ENCODE measurements at places on chromosomes 2 and 18.

DNA sequence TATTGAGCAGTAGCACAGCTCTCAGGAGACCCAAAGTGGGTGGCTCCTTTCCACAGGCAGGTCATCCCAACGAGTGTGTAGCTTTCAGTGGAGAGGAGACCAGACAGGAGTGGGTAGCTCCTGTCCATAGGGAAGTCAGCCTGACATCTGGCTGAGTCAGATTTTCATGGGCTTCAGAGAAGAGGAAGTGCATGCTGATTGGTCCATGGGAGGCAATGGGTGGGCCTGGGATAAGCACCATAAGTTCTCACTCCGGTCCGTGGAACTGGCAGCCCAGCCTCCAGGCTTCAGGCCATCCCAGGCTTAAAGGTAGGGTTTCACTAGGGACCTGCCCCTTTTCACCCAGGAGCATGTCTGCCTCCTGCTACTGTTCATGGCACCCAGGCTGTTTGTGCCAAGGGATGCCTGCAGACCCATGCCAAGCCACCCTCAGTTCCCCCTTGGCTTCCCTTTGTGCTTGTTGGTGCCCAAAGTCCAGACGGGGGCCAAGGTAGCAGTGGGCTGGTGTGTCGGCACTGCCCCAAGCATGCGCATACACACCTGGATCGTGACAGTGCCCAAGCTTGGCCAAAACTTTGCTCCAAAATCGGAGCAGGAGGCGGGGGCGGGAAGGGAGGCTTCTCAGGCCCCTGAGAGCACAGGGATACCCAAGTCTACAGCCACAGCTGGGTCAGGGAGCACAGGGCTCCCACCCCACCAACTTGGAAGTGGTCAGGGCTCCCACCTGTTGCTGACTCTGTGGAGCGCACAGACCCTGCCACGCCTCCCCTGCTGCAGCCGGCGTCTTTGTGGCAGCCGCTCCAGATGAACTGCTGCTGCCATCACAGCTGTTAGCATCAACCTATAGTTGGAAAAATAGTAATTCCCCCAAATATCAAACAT lies 26.4 kb downstream of the MARCHF7 start:
- no peak for DNase-seq

DNA sequence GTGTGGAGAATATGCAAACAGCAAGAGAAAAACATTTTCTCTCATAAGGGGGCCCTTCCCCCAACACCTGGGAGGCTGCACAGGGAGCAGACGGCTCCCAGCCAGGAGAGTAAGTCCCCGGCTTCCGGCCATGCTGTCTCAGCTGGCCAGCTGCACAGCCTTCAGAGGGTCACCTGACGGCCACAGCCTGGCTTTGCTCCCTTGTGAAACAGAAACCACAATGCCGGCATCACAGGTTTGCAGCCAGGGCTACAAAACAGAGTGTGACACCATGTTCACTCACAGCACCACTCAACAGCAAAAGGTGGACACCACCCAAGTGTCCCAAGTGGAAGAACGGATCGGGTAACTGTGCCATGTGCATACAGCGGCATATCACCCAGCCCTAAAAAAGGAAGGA lies 86.9 kb upstream of the GPC1 start:
- DNase-seq = no peak

- no peak for DNase-seq
These were observed 602.2 kb downstream of the GALR1 start for GRCh38 chr18:77851802-77852201.

- no peak for DNase-seq
These were observed 440.9 kb downstream of the ZEB2 start for GRCh38 chr2:144078802-144079724.

GRCh38 chr2:109526442-109526970 lies 87.3 kb downstream of the SEPTIN10 start:
- no peak for DNase-seq

DNA sequence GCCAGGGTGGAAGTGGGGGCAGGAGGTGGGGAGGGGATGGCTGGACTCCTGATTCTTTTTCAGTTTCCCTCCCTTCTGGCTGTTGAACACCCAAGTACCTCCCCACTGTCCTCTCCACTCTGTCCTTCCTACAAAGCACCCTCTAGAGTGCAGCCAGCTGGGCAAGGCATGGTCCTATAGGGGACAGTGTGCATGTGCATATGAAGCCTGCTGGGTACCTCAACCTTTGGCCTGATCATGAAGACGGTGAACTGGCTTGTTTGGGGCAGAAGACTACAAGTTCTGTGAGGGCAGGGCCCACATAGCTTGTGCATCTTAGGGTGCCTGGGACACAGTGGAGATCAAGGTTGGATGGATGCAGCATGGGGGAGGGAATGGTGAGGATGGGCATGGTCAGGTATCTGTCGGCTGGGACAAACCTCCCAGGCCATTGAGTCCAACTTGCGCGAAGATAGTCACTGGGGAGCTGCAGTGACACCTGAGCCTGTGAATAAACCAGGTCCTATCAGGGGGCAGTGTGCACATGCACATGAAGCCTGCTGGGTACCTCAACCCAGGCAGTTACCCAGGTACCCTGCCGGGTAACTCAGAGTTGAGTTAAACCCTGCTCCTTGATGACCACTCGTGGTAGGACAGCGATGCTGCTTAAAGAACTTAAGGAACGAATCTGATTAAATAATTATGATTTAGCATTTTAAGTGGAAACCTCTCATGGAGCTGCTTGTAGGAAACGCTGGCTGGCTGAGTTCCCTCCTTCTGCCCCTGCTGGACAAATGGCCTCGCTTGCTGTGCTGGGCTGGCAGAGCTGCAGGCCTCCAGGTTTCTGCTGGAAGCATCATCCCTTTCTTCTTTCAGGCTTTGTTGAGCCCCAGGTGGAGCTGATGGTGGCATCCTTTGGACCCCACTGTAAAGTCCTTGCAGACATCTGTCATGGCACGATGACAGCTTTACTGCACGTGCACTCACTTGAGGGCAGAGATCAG lies 84.0 kb downstream of the POLR1A start:
- no peak for DNase-seq

GRCh38 chr18:54254265-54254758 lies 15.0 kb upstream of the POLI start:
- no peak for DNase-seq

DNA sequence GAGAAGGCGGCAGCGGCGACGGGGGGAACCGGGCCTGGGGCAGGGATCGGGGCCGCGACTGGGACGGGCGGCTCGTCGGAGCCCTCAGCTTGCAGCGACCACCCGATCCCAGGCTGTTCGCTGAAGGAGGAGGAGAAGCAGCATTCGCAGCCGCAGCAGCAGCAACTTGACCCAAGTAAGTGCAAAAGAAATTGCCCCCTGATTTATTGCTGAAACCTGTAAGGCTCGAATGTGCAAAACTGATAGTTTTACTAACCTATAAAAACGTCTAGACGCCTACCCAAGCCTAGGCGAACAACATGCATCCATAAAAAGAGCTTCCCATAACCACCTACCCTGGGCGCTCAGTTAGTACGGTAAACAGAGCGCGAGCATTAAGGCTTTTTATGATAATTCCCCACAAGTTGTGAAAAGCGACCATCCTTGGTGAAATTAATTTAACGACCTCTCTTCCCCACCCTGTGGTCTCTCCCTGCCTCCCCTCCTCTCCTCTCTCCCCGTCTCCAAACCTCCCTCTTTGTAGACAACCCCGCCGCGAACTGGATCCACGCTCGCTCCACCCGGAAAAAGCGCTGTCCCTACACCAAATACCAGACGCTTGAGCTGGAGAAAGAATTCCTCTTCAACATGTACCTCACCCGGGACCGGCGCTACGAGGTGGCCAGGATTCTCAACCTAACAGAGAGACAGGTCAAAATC lies 1.0 kb downstream of the HOXD9 start:
- no peak for DNase-seq

DNA sequence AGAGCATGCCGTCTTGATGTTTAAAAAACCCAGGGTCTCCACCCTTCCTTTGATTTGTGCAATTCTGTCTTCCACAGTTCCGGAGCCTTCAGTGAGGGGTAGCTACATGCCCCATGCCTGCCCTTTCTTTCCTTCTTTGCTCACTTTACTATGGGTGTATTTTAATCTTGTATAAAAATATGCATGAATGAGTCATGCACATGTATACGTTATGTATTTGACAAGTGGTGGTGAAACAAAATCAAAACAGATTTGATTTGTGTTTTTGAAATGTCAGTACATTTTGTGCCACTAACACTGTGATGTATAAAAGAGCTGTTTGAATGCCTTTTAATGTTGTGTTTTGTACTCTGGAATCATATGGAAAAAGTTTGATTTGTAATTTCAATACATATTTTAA lies 126.5 kb downstream of the RNF144A start:
- no peak for DNase-seq

DNA sequence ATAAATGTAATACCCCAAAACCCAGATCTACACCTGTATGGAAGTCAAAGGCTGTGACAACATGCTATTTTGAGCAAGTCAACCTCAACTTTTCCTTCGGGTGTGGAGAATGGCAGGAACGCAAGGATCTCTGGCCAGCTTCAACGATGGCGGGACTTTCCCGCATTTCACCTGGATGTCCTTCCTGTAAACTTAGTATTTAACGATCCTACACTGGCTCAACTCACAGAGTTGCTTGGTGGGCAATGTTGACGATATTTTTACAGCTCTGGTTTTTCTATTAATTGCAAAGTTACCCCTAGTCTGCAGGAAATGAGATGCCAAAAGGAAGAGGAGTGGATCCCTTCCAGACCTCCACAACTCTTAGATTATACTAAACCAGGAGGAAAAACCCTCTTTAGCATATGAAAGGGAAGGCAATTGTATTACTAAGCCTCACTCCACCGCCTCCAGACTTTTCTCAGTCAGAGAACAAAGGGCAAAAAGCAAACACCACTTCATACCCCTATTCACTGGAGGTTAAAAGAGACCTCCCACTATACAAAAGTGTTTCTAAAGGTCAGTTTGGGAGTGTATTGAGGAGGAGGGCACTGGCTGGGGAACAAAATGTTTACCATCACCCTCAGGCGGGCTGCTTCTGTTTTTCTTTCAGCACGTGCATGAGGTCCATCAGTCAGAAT lies 56.5 kb upstream of the ACVR1 start:
- DNase-seq = no peak

DNA sequence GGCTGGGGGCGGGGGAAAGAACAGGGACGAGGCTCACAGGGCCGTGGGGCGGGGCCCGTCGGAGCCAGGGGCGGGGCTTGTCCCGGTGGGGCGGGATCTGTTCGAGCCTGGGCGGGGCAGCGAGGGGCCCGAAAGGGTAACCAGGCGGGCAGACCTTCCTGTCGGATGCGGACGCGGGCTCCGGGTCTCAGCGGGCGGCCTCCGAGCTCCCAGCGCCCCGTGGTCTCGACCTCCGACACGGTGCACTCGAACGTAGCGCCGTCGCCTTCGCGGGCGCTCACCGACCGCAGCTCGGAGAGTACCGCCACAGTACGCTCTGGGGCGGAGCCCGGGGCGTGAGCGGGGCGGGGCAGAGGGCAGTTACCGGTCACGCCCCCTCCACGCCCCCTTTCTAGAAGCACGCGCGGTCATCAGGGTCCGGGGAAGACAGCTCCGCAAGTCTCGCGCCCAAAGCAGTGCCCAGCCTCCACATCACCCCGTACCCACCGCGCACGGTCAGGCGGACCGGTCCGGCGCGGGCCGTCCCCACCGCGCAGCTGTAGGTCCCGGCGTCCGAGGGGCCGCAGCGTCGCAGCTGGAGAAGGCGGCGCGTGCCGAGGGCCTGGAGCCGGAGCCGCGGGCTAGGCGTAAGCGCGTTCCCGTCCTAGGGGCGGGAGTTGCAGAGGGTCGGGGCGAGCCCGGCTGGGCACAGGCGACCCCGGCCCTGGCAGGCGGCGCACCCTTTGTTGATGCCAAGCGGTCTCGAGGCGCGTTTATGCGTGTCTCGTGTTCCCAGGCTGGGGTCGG lies 8.7 kb downstream of the TMEM198 start:
- DNase-seq = peak; percentile 71

GRCh38 chr2:19988600-19988999 lies 1.3 kb downstream of the WDR35 start:
- DNase-seq = no peak

- DNase-seq = no peak
These were observed 130.1 kb upstream of the SP5 start for GRCh38 chr2:170585067-170585466.

- no peak for DNase-seq
These were observed 219.3 kb upstream of the TNP1 start for GRCh38 chr2:217079165-217079564.

DNA sequence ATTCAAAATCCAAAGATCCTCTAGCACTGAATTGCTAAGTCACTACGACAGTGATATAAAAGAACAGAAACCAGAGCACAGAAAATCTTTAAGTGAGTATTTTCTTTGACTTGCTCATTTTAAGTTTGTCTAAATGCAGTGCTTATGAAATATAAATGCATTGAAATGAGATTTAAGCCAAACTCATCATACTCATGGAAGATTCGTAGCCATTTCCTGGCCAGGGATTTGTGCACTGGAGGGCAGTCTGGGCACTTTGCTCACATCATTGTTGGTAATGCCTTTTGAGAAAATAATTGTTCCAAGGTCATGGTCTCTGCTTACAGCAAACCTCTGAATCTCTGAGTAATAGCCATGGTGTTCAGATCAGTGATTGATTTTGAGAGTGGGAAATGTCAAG lies 307.7 kb downstream of the ARHGAP15 start:
- no peak for DNase-seq

DNA sequence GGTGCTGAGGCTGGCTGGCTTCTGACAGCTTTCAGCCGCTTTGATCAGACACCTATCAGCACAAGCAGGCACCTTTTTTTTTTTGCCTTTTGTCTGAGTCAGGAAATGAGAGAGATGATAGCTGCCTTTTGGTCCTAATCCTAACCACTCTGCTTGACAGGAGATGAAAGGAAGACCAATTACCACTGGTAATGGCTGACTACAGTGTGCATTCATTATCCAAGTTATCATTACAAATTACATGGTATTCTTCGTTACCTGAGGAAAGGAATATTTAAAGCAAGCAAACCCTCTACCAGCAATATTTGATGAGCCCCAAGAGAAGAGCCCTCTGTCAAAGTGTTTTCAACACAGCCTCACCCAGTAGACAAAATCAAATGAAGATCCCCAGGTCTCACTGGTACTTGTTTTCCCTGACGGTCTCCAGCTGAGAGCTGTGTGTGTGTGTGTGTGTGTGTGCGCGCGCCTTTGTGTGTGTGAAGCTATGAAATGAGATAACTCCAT lies 925.7 kb downstream of the DCDC2C start:
- no peak for DNase-seq

DNA sequence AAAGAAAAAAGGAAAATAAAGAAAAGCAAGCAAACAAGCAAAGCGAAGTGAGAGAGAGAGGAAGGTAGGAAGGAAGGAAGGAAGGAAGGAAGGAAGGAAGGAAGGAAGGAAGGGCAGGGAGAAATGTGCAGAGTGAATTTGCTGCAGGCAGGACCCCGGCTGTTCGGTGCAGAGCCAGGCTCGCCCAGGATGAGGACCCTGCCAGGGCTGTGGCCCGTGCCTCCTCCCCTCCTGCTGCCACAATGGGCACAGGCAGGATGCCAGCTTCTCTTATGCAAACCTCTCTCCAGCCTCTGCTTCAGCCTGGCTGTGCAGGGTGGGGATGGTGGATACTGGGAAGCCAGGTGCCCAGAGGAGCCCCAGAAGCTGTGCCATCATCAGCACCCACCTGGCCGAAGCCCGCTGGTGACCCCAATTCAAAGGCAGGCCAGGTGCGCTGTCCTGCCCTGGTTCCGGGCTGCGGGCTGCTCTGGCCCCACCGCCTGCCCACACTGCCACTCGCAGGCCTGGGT lies 3.2 kb downstream of the GPR17 start:
- DNase-seq = no peak

GRCh38 chr18:24368749-24369148 lies 28.9 kb downstream of the OSBPL1A start:
- no peak for DNase-seq

- DNase-seq = no peak
These were observed 119.9 kb upstream of the ACVR1C start for GRCh38 chr2:157748371-157749142.
